ENCODE measurements at places on chromosomes 4 and X.

DNA sequence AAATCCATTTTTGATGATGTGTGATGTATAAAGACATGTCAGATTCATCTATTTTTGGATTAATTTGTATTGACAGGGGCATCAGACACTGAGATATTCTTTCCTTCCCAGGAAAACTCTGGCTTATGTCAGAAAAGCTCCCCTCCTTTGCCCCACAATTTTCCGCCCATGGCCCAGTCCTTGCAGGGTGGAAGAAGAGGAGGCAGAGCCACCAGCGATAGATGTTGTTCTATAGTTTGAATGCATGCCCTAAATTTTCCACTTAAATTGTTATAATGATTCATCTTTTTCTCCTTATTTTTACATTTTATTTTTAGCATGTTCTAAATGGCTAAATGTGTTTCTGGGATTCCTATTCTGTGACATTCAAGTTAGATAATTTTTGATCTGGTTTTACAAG is 149.3 kb downstream of the ARAP2 start:
- no peak for DNase-seq

- no peak for DNase-seq
Measured at GRCh38 chr4:87330761-87331160, 8.1 kb upstream of the HSD17B13 start.

DNA sequence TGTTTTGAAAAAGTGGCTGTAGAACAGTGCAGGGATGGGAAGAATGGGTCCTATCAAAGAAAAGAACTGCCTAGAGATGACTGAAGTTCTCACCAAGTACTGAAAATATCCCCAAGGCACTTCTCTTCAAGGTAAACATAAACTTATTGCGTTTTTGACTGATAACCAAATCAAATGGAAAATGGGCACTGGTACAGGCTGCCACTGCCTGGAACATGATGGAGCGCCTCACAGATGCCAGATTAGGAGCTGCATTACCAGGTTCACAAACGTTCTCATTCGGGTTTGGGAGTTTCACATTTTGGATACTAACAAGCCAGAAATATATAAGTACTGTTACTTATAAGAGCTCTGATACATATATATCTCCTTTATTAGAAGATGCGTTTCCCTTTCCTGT is 141.3 kb downstream of the CBR4 start:
- no peak for DNase-seq

DNA sequence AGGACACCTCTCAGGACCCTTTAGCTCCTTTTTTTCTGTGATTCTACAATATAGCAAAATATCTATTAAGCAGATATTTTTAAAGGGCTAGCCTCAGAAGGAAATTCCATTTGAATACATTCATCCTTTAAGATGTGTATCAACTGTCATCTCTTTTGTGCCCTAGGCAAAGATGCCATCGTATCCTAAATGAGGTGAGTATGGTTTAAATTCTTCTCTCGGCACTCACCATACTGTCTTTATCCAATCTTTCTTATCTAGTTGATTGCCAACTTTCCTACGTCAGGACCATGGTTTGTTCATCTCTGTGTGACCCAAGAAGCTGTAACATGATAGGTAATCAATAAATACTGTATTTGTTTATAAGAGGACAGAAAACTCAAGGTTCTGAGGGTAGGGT is 176.0 kb downstream of the LDB2 start:
- no peak for DNase-seq

GRCh38 chrX:40120838-40121580 is 23.3 kb upstream of the BCOR start:
- no peak for DNase-seq

GRCh38 chr4:61427818-61428495 is 227.8 kb downstream of the ADGRL3 start:
- no peak for DNase-seq

- no peak for DNase-seq
Measured at GRCh38 chr4:85165808-85166207, 199.3 kb upstream of the WDFY3 start.

DNA sequence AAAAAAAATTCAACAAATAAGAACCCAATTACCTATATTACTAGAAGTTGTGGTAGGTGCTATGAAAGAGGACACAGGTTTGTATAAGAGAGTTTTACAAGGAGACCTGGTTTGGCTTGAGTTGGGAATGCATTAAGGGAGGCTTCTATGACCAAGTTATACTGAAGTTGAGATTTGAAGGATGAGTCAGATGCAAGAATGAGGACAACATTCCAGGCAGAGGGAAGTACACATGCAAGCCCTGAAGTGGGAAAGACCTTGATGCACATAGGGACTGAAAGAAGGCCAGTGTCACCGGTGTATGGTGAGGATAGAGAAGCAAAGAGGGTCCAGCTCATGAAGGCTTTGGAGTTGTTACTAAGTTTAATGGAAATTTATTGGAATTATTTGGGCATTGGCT is 52.2 kb downstream of the ANK2 start:
- DNase-seq: no peak

DNA sequence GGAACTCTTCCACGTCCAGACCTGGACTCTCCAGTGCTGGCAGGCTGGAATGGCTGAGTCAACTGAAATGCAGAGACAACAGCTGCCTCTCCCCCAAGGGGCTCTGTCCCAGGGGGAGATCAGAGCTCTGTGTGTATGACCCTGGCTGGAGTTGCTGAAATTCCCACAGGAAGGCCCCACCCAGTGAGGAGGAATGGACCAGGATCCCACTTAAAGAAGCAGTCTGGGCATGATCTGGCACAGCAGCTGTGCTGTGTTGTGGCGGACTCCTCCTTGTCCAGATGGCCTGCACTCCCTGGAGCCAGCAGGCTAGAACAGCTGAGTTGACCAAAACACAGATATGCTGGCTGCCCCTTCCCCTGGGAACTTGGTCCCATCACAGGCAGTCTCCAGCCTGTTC is 25.4 kb downstream of the C4orf17 start:
- no peak for DNase-seq

- DNase-seq: no peak
Measured at GRCh38 chr4:98527534-98528269, 130.7 kb downstream of the TSPAN5 start.

DNA sequence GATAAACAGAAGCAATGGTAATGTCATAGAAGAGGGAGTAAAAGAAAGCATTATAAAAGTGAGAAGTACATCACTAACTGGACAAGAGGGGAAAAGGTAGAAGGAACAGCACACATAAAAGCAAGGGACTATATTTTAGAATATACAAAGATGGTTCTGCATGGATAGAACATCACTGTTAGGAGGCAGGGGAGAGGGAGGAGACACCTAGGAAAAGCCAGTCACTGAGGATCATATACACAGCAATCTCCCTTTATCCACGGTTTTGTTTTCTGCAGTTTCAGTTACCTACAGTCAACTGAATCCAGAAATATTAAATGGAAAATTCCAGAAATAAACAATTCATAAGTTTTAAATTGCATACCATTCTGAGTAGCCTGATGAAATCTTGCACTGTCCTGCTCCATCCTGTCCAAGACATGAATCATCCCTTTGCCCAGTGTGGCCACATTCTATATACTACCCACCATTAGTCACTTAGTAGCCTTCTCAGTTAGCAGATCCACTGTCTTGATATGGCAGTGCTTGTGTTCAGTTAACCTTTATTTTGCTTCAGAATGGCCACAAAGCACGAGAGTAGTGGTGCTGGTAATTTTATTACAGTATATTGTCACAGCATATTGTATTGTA is 74.2 kb downstream of the PPA2 start:
- DNase-seq: no peak

- no peak for DNase-seq
Measured at GRCh38 chr4:140837736-140838135, 81.6 kb upstream of the TBC1D9 start.

DNA sequence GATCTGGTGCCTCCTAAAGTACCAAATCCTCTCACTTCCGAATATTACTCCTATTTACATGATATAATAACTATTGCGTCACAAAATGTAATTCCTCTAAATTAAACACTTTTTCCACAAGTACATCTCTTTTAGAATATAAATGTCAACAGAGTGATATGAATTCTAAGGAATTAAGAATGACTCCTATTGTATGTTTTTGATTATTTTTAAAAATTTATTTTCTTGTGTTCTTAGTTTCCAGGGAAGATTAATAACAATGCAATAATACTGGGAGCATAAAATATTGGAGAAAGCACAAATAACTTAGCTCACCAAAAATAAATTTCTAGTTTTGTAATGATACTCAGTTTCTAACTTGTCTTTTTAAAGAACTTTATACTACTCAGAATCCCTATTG is 184.9 kb downstream of the PCDH18 start:
- DNase-seq: no peak

GRCh38 chr4:181350615-181351415 is 892.4 kb upstream of the TENM3 start:
- no peak for DNase-seq

DNA sequence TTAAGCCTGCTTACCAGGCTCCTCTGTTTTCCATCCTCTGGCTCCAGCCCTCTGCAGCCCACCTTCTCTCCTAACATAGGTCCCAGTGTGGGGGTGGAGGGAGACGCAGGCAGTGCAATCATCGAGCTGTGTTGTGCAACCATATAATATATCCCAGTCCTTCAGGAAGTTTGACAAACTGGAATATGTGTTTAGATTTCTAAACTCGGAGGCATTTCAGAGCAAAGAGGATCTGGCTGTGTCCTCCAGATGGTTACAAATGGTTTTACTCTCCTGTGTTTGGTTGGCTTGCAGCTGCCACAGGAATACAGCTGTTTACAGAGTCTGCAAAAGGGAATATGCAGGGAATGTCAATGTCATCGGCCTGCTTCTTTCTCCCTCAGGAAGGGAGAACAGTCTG is 195.3 kb upstream of the LNX1 start:
- DNase-seq: no peak

DNA sequence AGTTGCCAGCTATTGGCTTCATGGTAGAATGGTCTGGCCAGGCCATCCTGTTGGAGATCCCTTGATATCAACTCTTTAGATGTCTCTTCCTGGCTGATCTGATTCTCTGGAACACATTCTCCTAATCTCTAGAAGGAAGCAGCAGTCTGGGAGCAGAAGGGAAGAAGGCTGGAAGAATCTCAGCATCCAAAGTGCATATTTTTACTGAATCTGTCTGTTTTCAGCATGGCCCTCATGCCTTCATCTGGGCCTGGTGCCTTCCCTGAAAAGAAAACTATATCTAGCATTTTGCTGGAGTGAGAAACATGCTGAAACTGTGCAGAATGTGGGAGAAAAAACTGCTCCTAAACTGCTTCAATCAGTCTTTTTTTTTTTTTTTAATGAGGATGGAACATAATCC is 148.7 kb downstream of the REPS2 start:
- DNase-seq: no peak

DNA sequence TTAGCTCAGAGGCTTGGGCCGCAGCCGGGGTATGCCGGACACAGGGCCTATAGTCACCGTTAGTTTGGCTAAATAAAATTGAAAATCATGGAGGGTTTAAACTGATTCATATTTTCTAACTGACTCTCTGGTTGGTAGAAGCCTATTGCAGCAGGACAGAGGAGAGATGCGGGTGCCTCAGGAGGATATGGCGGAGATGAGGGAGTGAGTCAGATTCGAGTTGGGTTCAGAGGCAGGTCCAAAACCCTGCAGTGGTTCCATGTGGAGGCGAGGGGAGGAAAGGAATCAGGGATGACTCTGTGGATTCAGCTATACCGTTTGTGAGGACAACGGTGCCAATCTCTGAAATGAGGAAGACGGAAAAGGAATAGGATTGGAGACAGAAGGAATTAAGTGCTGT is 176.6 kb downstream of the PALLD start:
- DNase-seq: no peak

GRCh38 chrX:40192196-40192595 is 94.4 kb upstream of the BCOR start:
- DNase-seq: no peak

- DNase-seq: no peak
Measured at GRCh38 chr4:30402276-30402675, 317.9 kb upstream of the PCDH7 start.

Data from GM13977 (cell line).